IgD-negative memory B cell (primary cell): ENCODE measurements at places on chromosomes 12 and 14. TPM values are rescaled to one million over a fixed set of nuclear protein-coding genes. Genes with fewer than 3 reads are reported as not detected.

The KRT79 gene
- polyA plus RNA-seq, result not detected

The ENDOU gene
- polyA plus RNA-seq, result not detected

The TNS2 gene
- polyA plus RNA-seq, result not detected

The KRT3 gene
- not detected for polyA plus RNA-seq

The RNF212B gene
- polyA plus RNA-seq, result not detected

The DTX3 gene
- polyA plus RNA-seq, result 0.91 TPM

The C3AR1 gene
- polyA plus RNA-seq, result 0.53 TPM

The DHRS2 gene
- polyA plus RNA-seq, result not detected

The AQP6 gene
- not detected for polyA plus RNA-seq

The KRT73 gene
- not detected for polyA plus RNA-seq

The MYBPC1 gene
- not detected for polyA plus RNA-seq

The BEGAIN gene
- polyA plus RNA-seq, result 0.91 TPM

The FIGNL2 gene
- not detected for polyA plus RNA-seq

The LRTM2 gene
- polyA plus RNA-seq, result not detected

The OTUB2 gene
- polyA plus RNA-seq, result 0.19 TPM

The DNAI7 gene
- not detected for polyA plus RNA-seq
